ENCODE measurements at places on chromosomes 3 and 15.

DNA sequence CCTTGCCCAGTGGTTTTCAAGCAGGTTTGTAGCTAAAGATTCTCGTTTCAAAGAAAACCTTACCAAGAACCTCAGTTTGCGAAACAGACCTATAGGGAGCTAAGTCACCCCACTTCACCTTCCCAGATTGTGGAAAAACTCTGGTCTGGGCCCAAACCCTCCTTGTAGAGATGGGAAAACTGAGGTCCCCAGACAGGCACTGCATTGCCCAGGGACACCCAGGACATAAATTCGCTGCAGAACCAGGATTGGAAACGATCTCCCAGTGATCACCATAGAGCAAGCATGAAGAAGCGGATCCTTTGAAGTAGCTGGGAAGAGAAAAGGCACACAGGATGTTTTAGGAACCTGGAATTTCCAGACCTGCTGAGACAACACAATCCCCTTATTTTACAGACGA, 85.6 kb upstream of the PIAS1 start:
- DNase-seq, result no peak

GRCh38 chr3:188003188-188004171, 150.5 kb upstream of the LPP start:
- DNase-seq, result no peak

DNA sequence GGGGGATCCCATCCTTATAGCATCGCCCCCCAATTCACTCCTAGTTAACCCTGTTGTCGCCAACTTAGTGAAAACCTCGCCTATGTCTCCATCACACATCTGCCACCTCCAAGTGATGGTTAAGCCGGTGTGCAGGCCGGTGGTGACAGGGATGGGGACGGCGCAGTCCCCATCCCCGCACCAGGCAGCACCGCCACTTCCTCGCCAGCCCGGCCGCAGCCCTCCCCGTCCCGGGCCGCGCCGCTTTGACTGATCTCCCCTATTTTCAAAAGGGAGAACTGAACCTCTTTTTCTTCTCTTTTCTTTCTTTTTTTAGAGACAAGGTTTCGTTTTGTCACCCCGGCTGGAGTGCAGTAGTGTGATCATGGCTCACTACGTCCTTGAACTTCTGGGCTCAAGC, 11.3 kb upstream of the MOBP start:
- no peak for DNase-seq

DNA sequence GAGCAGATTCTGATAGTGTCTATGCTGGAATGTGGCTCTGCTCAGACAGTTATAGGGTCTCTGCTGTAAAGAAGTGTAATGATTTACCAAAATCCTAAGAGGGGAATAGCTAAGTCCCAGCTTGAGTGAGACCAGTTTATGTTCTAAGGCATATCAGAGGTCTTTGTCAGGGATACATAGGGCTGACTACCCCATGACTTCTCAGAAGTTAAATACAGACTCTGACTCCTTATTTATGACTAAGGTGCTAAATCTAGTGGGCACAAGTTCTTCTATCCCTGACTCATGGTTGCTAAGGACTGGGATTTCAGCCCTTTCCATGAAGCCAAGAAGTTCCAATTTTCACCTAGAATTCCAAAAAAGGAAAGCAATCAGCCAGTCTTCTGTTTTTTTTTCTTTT, 192.6 kb upstream of the POU1F1 start:
- DNase-seq, result no peak

DNA sequence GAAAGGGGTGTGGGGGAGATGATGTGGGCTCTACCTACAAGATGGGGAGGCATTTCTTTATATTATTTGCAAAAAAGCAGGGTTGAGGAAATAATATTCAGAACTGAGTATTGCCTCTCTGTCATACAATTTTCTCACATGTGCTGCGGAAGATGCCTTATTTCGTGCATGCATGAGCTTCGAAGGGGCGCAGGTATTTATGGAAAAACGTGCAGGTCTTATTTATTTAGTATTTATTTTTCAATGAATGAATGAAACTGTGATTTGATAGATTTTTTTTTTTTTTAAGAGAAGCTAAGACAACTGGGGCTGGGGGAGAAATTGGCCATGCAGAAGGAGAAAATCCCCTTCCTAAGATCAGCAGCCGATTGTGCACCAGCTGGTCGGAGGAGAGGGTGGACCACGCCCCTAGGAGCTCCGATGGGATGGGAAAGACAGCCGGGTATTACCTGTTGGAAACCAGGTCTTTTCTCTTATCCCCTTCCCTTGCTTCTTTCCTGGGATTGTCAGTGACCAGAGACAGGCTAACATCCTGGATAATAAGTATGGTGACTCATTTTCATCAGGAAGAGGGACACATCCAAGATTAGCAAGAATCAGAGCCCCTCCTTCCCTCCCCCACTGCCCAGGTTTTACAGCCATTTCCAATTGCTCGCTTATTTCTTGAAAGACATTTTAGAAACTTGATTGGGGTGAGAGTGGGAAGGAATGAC, 875 bp downstream of the GAP43 start:
- peak; percentile 56 for DNase-seq

- DNase-seq, result no peak
Observed at GRCh38 chr15:71282076-71282475, 166.8 kb downstream of the THSD4 start.

DNA sequence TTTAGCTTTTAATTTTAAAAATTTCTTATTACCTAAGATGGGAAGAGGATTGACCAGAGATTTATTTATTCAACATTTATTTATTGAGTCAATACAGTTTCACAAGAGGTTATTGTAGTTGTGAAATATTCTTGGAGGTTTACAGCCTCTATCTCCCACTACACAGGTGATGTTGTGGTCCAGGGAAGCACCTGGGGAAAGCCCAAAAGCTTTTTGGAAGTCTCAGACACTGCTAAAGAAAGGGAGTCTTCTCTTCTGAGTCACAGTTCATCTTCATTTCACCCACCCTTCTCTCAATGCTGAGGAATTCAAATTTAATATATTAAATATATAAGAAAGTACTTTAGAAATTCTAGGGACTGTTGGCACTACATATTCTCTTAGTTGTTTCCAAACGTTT, 41.8 kb downstream of the SERPINI1 start:
- DNase-seq, result no peak

DNA sequence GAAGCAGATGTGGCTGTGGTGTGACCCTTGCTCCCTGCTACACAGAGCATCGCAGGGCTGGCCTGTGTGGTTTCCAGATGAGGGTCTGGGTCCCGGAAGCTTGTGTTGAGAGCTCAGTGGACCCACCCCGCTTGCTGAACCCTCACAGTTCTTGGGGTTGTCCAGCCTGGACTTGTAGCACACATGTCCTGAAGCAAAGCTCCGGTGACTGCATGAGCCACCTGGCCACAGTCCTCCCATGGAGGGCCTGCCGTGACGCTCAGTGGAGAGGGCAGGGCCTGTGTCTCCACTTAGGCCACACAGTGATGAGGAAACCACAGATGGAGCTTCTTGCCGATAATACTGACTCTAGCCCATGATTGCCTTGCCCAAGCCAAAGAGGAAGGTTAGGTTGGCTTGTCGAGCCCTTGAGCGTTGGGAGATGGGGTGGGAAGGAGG, 62.6 kb downstream of the RGMA start:
- DNase-seq, result no peak

GRCh38 chr3:52415800-52416199, 29.1 kb downstream of the SEMA3G start:
- no peak for DNase-seq

GRCh38 chr15:62135532-62136134, 29.5 kb downstream of the C2CD4B start:
- DNase-seq, result no peak

DNA sequence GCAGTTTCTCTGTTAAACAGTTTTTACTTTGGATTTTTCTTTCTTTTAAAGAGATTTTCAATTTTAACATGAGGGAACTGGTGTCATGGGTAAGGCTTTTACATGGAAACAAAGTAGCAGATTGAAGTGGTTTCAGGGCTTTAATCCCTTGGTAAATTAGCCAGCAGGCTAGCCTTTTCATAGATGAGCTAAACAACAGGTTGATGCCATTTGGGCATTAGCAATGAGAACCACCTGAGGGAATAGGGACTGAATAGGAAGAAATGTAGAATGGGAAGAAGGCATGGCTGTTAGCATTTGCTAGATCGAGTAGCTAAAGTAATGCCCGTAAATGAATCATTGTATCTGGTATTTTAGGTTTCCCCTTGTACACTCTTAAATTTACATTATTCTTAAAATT, 165.5 kb upstream of the MLF1 start:
- DNase-seq, result no peak

DNA sequence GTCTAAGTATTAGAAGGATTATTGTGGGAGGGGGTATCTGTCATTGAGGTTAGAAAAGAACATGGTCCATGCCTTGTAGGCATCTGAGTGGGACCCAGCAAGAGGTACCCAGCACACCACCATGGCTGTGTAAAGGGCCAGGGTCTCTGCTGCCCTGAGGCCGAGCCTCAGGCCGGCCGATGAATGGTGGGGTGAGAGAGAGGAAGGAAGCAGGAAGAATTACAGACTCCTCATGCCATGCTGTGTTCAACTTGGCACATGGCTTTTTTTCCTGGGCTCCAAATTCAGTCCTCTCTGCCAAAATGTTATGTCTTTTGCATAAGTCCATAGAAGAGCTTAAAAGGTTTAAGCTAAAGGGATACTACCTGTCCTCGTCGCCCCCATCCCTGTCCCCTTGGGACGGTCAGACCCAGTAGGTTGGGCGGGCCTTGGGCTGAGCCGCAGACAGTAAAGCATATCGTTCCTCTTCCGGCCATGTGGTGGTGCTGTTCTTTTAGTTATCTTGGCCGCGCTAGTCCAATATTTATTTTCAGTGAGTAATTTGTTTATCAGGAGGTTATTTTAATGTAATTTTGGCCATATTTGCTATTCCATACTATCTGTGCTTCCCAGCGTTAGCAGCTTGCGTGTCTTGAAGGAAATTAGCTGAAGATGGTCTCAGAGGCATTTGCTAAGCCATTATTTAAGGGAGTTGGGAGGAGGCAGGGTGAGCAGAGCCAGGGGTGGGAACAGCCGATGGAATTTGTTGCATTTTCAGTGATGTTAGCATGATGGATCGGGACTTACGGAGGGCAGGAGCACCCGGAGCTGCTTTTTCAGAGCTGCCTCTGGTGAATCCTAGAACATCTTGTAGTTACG, 152.4 kb downstream of the AGBL1 start:
- peak; percentile 75 for DNase-seq

All from mesendoderm (in vitro differentiated cells).